NCI-H345 (cell line): ENCODE measurements at places on chromosomes 2 and 18.

- DNase-seq = no peak
Measured at GRCh38 chr2:233252227-233252626, 754 bp downstream of the ATG16L1 start.

DNA sequence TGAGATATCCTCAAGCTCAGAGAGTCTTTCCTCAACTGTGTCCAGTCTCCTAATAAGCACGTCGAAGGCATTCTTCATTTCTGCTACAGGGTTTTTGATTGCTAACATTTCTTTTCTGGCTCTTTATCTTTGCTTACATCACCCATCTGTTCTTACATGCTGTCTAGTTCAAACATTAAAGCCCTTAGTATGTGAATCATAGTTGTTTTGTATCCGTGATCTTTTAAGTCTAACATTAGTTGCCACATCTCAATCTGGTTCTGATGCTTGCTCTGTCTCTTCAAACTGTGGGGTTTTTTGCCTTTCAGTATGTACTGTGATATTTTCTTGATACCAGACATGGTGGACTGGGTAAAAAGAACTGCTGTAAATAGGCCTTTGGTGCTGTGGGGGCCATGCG is 235.2 kb downstream of the SH3RF3 start:
- no peak for DNase-seq

GRCh38 chr2:23487735-23488492 is 102.9 kb downstream of the KLHL29 start:
- DNase-seq = no peak

- DNase-seq = no peak
Measured at GRCh38 chr2:71668326-71669057, 215.1 kb downstream of the DYSF start.

DNA sequence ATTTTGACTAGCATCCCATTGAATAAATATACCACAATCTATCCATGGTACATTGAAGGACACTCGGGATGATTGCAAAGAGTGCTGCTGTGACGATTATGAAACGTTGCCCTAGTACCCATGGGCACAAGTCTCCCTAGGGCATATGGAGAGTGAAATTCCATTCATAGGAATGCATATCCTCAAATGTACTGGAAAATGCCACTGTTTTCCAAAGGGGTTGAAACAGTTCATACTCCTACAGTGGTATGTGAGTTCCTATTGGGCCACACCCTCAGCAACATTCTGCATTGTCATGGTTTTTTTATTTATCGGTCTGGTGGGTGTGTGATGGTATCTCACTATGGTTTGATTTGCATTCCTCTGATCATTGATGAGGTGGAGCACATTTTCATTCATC is 130.6 kb downstream of the TWIST2 start:
- DNase-seq = no peak

DNA sequence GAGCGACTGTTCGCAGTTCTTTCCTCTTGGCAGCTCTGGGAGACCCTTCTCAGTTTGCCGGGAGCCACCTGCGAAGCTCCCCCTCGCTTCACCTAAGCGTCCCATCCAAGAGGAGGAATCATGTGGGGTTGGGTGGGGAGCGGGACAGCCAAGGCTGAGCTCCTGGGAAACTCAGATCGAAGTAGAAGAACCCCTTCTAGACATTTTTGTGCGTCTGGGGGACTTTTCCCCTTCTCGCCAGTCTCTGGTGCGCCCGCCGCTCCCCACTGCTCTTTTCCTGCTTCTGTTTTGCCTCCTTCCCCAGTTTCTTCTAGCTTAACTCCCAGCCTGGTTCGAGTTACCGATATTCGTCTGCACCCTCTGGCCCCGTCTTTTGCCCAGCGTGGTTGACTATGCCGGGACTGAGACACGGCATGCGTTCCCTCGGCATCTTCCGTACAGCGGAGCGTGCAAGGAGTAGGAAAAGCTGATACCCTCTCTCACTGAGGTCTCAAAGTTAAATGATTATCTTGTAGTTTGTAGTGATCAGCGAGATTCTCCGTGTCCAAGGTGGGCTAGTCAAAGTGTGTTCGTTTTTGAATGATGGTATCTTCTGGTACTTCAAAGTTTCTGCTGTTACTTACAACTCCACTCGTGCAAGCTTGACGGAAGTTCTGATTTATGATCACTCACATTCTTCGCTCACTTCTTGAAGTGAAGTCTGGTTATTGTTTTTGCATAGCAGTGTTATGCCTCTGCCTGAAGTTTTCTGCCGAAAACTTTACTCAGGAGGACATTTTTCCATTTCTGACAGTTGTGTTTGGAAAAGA is 664 bp downstream of the CAMKMT start:
- peak; percentile 31 for DNase-seq

GRCh38 chr18:74880706-74881278 is 283.1 kb downstream of the ZNF407 start:
- no peak for DNase-seq

DNA sequence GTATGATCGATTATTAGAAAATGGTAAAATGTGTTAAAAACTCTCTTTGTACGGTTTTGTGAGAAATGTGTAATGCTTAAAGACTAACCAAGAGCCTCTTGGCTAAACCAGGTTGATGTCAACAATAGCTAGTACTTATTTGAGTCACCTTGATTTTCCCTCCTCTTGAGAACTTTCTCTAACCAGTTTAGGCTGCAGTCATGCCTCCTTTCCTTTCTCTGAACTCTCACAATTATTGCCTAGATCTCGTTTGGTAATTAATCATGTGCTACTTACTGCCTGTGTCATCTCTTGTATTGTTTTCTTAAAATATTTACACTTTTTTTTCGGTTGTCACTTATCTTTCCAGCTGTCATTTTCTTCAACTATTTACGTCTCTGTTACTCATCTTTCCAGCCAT is 1.1 kb upstream of the EPC2 start:
- no peak for DNase-seq

DNA sequence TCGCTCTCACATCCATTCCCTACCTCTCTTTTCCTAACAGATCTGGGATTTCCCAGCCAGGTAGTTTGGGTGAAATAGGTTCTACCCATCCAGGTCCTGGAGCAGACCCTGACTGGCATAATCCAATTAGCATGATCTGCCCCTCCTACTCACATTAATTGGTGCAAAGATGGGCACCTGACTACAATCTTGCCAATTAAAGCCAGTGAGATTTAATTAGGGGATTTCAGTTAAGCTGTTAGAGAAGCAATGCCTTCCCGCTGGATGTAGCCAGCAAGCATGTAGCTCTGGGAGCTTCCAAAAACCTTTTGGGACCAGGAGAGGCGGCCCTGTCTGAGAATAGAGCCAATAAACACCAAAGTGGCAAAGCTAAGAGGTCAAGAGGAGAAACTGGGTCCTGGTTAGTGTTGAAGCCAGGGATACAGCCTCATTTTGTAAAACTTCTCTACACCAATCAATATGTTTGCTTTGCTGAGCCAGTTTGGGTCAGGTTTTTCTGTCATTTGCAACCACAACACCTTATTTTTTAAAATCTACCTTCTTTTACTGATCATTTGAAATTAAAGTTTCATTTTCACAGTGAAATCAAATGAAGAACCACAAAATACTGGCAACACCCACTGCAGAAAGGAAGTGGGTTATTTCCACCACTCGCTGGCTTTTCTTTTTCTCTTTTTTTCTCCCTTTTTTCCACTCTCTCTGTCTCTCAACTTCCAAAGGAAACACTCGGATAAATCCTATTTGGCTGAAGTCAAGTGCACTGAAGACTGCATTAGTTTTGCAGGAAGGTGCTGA is 3.2 kb upstream of the TTC39C start:
- DNase-seq = no peak

DNA sequence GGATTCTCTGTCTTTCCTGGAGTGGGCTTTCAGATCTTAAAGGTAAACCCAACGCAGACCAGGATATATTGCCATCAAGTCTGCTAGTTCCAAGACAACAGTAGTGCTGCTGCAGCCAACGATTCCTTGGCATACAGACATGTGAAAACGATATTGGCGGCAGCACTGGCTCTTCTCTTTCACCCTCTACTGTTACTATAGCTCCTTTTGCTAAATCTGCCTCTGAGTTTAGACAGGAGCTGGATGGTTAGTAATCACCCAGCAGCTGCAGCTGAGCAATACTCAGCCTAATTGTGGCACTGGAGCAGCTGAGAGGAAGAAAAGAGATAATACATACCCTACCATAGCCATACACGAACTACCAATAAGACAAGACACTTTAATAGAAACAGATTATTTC is 4.0 kb downstream of the YES1 start:
- DNase-seq = no peak

- DNase-seq = no peak
Measured at GRCh38 chr2:159525012-159525411, 91.3 kb downstream of the BAZ2B start.
